ENCODE measurements at places on chromosomes 16 and 17.

DNA sequence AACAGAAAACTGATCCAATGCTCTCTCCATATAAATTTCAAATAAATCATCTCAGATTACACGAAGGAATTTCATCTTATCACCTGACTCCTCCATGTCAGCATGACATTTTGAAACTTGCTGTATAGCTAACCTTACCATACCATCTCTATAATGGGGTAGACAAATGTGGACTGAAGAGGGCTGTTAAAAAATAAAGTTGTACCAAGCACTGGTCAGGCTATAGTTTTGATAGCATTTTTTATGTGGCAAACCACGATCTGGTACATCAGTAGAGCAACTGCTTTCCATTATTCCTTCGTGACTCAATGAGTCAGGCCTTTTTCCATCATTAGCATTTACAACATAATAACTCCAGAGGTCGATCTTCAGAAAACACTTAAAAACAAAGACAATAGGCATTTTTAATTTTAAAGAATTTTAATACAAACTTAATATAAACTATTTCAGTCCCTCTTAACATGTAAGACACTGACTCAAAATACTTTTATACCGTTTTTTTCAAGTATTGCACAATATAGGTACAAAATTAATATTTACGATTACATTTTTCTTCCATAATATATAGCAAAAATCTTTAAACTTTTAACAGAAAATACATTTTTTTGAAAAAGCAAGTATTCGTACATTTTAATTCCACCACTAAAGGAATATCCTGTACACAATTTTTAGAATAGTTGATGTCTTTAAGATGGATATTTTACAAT, 4.2 kb downstream of the TOB1 start:
- DNase-seq: no peak

GRCh38 chr16:19926449-19927390, 42.1 kb upstream of the GPRC5B start:
- DNase-seq: no peak

DNA sequence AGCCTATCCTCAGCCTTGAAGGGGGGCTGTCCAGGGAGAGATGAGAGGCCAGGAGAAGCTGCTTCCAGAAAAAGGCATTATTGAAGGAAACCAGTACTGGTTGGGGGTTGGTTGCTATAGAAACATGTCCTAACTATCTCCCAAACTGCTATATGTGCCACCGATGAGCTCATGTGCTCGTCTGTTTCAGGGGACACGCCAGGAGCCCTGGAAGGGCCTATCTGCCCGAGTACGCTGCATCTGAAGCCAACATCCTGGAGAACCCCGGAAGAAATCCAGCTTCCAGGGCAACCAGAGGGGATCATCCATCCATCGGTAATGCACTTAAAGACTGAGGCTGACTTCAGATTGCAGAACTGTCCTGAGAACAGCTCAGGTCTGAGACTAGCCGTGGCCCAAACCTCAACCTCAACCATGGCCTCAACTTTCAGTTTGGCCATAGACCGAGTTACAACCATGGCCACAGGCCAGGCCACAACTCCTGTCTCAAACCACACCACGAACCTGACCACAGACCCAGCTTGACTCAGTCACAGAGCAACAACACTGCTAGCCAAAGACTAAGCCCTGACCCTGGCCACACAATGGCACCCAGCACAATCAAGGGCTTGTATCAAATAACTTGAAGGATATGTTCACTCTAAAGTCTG, 10.2 kb downstream of the PITPNM3 start:
- no peak for DNase-seq

DNA sequence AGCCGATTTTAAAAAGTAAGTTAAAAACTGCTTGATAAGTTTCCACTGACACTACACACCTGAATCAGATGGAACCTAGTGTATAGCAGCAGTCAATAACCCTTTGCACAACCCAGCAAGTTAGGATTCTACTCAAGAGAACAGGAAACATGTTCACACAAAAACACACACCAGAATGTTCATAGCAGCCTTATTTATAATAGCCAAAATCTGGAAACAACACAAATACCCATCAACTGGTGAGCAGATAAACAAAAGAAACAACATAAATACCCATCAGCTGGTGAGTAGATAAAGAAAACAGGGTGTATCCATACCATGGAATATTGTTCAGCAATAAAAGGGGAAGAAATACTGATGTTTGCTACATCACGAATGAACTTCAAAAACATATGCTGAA, 2.7 kb upstream of the CDH11 start:
- no peak for DNase-seq

- DNase-seq: peak; percentile 73
Observed at GRCh38 chr17:36602924-36603384, 1.6 kb downstream of the MRM1 start.
